ENCODE measurements at places on chromosomes 5 and 9.
A peak's percentile ranks its signal among the peaks of the same experiment; 100 is the strongest.

DNA sequence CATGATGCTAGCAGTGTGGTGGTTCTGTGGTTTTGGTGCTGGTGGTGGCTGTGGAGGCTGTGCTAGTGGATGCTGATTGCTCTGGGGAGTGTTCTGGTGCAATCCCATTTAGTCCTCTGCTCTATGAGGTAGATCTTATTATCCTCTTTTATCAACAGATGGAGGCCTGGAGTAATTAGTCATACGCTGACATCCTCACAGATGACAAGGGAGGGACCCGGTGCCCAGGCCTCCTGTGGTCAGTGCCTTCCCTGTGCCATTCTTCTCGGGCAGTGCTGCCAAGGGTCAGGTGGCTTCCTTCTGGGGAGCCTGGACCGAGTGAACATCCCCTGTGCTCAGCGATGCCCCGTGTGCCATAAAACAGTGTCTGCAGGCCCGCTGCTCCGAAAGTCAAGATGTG lies 74.5 kb downstream of the COL5A1 start:
- no peak for DNase-seq

- DNase-seq: no peak
These were observed 173.0 kb downstream of the HINT1 start for GRCh38 chr5:130992095-130992494.

- DNase-seq: no peak
These were observed 109.7 kb downstream of the LPAR1 start for GRCh38 chr9:110928599-110928998.

DNA sequence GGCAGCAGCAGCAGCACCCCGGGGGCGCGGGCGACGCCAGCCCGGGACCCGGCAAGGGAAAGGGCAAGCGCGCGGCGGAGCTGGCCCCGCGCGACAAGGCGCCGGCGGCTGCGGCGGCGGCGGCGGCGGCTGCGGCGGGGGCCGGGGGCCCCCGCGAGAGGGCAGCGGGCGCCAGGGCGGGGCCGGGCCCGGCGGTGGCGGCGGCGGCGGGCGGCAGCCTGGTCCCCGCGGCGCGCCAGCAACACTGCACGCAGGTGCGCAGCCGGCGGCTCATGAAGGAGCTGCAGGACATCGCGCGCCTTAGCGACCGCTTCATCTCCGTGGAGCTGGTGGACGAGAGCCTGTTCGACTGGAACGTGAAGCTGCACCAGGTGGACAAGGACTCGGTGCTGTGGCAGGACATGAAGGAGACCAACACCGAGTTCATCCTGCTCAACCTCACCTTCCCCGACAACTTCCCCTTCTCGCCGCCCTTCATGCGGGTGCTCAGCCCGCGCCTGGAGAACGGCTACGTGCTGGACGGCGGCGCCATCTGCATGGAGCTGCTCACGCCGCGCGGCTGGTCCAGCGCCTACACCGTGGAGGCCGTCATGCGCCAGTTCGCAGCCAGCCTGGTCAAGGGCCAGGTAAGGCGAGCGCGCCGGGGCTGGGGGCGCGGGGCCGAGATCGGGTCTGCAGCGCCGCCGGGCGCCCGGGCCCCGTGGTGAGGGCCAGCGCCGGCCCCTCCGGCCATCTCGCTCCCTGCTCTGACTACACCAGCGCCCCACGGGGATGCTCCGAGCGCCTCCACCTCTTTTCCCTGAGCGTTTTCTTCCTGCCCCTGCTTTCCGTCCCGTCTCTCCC lies at the start of gene UBE2QL1:
TSS of gene UBE2QL1 (plus strand) at position 238 of the 843 bp plus-strand sequence. CDS start at position 273, 35 bp downstream.
- peak; percentile 53 for DNase-seq

DNA sequence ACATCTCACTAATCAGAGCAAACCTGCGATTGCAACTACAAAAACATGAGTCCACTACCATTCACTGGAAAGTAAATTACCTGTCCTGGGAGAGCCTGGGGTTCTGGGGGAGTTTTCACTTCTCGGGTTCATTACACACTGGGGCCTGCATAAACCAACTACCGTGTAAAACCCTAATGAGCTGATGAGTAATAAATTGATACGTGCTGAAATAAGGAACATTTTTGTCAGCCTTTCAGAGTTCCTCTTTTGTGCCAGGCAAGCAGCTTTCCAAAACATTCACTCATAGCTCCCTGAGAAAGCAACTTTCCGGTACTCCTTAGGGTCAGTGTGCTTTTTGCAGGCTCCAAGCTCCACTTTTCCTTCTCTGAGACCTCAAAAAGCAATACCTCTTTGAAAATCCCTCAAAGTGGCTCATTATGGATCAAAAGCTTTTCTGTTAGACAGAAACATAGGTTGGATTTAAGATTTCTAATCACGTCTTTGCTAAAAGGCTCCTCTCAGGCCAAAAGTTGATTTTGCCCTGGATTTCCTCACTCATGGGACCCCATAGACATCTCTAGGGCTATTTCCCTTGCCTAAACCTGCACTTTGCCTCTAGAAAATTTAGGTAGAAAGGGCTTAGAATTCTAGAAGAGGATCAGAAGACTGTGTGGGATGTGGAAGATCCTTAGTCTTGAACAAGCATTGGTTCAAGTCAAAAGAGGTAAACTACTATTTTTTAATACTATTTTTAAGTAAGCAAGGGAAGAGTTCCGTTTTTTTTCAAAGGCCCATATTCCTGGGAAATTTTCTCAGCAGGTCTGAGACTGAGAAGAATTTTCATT lies 74.8 kb downstream of the ST8SIA4 start:
- no peak for DNase-seq

- no peak for DNase-seq
These were observed 115.7 kb upstream of the SMC2 start for GRCh38 chr9:103978396-103978795.

GRCh38 chr9:311841-312240 lies 97.2 kb downstream of the DOCK8 start:
- no peak for DNase-seq

GRCh38 chr5:29899583-29899982 lies 1293.9 kb upstream of the CDH6 start:
- no peak for DNase-seq

DNA sequence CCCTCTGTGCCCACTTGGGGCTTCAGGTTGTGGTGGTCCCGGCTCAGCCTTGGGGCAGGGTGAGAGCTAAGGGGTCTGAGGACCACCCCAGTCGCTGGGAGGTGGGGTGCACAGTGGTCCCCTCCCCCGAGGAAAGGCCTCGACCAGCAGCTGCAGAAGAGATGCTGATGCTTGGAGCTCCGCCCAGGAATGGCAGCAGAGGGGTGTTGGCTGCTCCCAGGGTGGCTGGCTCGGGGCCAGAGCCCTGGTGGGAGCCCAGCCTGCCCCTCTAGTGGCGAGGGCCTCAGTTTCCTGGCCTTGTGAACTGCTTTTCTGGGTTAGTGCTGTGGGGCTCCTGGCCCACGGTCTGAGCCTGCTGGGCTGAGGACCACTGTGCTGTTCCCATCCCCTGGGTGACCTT lies 1.2 kb downstream of the DIPK1B start:
- no peak for DNase-seq

DNA sequence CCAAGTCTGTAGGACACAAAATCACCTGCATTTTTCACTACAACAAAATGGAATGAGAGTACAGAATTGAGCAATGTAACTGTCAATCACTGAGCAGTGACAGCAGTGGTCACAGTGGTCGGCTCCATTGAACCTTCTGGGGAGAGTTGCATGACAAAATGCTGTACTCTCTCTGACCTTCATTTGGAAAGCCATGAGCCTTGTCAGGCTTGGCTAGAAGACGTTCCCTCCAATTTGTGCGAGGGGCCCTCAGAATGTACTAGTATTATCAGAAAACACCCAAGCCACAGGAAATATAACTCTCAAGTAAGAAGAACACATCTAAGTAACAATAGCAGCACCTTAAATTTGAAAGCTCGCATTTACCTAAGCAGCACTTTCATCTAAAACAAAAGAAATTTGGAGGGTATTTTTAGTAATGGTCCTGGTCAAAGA lies 425.6 kb upstream of the MEF2C start:
- DNase-seq: no peak

GRCh38 chr5:122089096-122090013 lies 11.3 kb upstream of the LOX start:
- no peak for DNase-seq

GRCh38 chr5:132099076-132099748 lies 25.6 kb downstream of the CSF2 start:
- no peak for DNase-seq

DNA sequence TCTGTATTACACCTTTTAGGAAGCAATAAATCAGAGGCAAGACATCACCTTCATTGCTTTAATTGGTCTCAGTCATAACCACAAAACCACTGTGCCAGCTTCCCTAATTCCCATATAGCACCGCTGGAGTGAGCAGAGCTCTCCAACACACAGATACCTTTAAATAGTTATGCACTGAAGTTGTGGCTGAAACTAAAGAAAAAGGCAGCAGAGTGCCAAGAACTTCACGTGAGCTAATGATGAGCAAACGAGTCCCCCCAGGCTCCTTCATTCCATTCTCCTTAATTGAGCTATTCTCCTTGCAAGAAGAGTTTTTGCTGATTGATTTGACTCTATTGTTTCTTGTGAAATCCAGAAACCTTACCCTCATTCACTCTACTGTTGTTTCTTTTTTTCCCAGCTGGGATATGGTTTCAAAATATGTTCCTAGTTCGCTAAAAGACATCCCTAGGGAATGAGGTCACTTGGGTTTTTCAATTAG lies 501.5 kb downstream of the SPATA31D1 start:
- no peak for DNase-seq

- no peak for DNase-seq
These were observed 257.5 kb downstream of the HSPA4 start for GRCh38 chr5:133309166-133309795.

GRCh38 chr9:88923092-88923491 lies 68.2 kb upstream of the S1PR3 start:
- no peak for DNase-seq

- no peak for DNase-seq
These were observed 6.9 kb downstream of the ARHGAP26 start for GRCh38 chr5:142777099-142777498.

DNA sequence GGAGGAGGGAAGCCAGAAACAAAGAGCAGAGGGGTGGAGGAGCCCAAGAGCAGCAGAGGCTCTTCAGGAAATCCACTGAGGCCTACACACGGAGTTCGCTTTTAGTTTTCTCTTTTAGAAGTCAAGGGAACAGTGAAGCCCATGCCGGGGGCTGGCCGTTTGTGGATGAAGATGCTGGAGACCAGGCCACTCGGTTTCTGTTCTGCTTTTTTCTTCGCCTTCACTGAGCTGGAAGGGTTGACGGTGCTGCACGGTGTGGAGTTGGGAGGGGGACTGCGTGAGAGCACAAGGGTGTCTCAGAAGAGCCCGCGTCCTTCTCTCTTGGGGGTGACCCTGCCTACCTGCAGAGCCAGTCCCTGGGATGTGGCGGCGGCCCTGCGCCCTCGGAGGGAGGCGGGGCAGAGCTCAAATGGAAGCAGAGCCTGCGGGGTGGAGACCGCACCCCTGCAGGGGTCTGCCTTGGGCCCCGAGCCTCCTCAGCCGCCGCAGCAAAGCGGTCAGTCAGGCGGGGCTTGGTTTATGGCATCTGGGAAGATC lies 68.5 kb upstream of the CACNA1B start:
- no peak for DNase-seq

- DNase-seq: no peak
These were observed 400.9 kb downstream of the RAB3C start for GRCh38 chr5:58983526-58984452.

DNA sequence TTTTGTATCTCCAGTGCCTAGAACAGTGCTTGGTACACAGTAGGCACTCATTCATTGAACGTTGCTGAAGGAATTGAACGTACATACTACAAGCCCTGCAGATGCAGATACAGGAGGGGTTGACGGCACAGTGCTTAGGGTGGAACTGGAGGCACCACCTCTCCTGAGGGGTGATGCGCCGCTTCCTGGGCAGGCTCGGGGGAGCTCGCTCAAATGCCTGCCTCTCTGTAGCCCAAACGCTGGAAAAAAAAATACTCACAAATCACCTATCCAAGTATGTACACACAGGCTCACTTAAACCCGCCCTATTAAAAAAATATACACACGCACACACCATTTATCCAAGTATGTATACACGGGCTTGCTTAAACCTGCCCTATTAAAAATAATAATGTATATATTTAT lies 536 bp upstream of the COMMD10 start:
- DNase-seq: peak; percentile 50

- DNase-seq: no peak
These were observed 74.5 kb downstream of the MRPS27 start for GRCh38 chr5:72245546-72245945.

- DNase-seq: no peak
These were observed 35.9 kb downstream of the STOM start for GRCh38 chr9:121333950-121334773.

DNA sequence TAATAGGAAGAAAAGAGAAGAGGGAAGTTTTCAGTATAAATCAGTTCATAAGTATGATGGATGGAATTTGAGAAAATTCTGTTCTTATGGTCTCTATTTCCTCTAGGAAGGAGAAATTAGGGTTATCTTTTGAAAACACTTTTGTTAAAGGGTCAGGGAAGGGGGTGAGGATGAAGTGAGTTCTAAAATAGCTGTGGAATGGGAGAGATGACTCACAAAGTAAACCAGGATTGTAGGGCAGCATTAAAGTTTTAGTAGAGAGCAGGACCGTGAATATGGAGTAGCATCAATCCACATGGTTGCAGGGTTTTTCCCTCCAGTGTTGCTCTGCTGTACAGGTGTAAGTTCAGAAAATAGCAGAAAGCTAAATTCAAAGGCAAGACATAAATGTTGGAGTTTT lies 32.4 kb downstream of the MUSK start:
- no peak for DNase-seq

- no peak for DNase-seq
These were observed 108.4 kb downstream of the GHR start for GRCh38 chr5:42531611-42532010.

- DNase-seq: no peak
These were observed 187.3 kb downstream of the CDH12 start for GRCh38 chr5:22665801-22666200.

GRCh38 chr9:18020121-18020745 lies 441.4 kb downstream of the SH3GL2 start:
- DNase-seq: no peak

DNA sequence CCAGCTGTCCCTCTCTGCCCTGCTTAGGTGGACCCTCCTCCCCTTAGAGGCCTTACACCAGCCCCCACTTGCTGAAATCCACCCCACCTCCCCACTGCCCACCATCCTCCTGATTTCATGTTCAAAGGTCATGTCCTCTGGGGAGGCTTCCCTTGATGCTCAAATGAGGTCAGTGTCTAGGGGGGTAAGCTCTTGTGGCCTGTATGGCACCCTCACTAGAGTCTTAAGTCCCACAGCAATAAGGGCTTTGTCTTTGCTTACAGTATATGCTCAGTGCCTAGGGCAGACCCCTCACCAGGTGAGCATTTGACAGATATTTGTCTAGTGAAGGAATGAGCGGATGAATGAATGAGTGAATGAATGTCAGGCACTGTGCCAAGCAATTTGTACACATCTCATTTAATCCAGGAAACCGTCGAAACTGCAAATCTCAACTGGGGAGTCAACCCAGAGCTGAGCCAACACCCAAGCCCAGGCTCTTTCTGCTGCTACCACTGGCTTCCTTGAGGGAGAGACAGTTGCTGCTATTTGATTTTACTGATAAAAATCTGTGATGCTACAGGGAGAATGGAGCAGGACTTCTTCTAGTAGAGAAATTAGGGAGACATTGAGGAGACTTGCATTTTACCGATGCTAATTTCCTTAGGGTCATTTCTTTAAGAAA lies 101.9 kb downstream of the IQGAP2 start:
- no peak for DNase-seq

Measured in NCI-H748 treated with DMSO at 0.1 percent for 48 hours (cell line).